ENCODE measurements at places on chromosomes 16 and 17.
A peak's percentile ranks its signal among the peaks of the same experiment; 100 is the strongest.

DNA sequence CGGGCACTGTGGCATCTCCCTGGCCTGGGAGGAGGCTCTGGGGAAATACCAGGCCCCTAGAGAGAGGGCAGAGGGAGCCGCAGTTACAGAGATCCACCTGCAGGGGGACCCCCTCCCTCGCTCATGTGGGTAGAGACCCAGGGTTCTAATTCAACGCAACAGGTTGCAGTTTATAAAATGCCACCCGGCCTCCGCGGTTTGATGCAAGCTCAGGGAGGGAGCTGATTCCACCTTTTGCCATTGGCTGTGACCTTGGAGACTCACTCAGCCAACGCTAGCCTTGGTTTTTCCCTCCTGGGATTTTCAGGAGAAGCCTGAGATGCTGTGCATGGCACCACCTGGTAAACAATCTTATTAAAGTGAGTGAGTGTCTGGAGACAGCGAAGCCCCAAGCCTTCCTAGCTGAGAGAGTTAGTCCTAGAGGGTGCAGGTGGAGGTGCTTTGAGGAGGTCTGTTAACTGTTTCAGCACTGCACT lies 12.1 kb downstream of the TTLL6 start:
- peak; percentile 18 for DNase-seq

DNA sequence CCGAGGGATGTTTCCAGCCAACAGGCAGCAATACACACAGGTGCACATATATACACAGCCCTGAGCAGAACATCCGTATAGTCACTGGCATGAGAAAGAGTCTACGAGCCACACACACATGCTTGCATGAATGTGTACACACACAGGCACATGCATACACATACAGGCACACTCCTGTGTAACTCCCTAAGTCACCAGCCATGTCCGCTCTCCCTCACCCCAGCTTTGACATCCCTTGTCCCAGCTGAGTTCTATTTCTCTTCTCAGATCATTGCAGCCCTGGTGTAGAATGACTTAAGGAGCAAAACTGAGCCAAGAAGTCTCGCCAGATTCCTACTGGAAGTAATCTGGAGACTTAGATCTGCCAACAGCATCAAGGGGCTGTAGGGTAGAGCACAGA lies 13.1 kb downstream of the CDRT4 start:
- no peak for DNase-seq

DNA sequence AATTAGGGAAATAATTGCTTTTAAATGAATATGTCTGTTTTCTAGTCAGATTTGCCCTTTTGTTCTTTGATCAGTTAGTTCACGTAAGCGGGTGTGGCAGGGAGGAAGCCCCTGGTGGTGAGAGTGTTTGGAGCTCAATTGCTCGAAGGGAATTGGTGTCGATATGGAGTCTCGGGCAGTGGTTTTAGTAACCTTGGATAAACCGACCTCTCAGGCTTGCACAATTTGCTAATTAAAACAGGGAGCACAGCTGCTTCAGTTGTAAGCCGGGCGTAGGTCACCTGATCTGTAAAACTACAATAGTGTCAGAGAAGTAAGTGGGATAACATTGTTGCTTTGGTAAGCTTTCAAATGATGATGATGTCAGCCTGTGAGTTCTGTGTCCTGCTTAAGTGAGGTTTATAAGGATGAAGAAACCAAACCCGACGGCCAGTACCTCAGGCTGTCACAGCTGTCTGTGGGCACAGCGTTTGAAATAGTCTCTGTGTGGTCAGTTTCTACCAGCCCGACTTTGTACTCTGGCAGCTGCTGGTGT lies 2.9 kb downstream of the ZNF750 start:
- DNase-seq = no peak

DNA sequence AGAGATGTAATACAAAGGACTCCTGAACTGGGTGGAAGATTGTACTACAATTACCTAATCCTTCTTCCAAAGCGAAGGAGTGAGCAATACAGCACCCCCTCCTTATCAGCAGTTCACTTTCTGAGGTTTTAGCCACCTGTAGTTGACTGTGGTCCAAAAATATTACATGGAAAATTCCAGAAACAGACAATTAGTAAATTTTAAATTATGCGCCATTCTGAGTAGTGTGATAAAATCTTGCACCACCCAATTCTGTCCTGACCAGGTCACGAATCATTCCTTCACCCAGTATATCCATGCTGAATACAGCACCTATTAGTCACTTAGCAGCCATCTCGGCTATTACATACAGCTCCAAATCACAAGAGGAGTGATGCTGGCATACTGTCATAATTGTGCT lies 23.2 kb downstream of the VPS53 start:
- DNase-seq = no peak

All from astrocyte of the cerebellum (primary cell).